ENCODE measurements at places on chromosomes 1 and 21.

DNA sequence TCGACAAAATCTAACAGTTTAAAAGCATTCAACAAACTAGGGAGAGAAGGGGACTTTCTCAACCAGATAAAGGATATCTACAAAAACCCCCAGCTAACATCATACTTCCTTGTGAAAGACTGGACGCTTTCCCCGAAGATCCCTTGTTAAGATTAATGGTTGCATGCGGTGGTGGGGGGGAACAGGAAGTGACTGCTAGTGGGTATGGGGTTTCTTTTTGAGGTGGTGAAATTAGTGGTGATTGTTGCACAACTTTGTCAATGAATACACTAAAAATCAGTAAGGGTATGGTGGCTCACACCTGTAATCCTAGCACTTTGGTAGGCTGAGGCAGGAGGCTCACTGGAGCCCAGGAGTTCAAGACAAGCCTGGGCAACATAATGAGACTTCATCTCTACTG lies 26.9 kb upstream of the EYA3 start:
- DNase-seq, result peak; percentile 96

DNA sequence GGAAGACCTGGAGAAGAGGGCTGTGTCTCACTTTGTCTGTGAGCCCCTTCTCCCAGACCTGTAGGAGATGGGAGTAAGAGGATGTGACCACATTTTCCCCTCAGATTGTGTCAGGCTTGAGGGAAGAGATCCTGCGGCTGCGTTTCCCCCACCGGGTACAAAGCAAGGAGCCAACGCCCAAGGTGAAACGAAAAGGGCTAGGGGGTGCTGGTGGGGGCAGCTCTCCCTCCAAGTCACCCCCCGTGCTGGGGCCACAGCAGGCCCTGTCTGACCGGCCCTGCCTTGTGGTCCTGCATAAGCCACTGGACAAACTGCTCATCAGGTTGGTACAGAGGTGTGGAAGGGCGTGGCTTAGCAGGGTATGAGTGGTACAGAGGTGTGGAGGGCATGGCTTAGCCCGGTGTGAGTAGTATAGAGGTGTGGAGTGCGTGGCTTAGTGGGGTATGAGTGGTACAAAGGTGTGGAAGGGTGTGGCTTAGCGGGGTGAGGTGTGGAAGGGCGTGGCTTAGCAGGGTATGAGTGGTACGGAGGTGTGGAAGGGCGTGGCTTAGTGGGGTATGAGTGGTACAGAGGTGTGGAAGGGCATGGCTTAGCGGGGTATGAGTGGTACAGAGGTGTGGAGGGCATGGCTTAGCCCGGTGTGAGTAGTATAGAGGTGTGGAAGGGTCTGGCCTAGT lies 30.6 kb downstream of the HYI start:
- no peak for DNase-seq

DNA sequence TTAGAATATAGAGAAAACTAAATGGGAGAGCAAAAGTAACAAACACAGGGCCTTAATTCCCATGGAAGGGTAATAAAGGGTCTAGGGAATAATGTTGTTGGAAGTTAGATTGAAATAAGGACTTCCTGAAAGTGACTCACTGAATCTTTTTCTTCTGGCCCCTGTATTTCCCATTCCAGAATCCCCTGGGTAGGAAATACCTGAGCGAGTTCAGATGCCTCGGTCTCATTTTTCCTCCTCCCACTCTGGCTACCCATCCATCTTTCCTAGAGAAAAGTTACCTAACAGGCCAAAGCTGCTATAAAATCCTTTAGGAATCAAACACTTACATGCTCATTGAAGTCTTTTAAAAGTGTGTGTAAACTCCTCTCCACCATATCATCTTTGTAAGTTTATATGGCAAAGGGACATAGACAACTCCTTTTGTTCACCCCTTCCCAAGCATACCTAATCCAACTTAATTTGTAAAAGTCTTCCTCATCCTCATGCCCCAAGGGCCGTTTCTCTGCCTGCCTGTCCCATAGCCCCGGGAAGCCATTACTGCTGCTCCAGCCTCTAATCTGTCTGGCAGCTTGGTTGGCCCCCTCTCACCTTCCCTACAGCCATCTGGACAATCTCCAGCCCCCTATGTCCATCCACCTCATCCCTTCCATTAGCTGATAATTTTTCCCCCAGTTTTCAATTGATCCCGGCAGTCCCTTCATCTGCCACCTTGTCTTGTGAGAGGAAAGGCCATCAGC lies 3.3 kb upstream of the MEF2D start:
- DNase-seq, result no peak

DNA sequence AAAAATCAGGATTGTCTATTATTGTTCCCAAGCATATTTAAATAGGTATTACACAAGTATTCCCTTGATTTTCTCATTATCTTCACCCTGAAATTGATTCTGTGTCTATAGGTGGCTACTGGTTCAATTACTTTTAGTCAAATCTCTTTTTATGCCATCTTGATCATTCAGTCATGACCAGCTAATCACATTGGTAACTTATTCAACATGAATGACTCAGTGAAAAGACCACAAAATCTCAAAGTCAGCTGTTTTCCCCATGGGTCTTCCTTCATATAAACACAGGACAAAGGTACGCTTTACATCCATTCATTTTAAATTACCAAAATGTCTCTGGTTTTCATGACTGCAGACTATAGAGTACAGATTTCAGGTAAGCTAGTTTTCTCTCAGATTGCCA lies 23.7 kb upstream of the NRIP1 start:
- DNase-seq, result no peak

GRCh38 chr1:235515844-235516512 lies 11.7 kb upstream of the B3GALNT2 start:
- no peak for DNase-seq

GRCh38 chr1:193498088-193498655 lies 311.8 kb upstream of the B3GALT2 start:
- DNase-seq, result no peak

DNA sequence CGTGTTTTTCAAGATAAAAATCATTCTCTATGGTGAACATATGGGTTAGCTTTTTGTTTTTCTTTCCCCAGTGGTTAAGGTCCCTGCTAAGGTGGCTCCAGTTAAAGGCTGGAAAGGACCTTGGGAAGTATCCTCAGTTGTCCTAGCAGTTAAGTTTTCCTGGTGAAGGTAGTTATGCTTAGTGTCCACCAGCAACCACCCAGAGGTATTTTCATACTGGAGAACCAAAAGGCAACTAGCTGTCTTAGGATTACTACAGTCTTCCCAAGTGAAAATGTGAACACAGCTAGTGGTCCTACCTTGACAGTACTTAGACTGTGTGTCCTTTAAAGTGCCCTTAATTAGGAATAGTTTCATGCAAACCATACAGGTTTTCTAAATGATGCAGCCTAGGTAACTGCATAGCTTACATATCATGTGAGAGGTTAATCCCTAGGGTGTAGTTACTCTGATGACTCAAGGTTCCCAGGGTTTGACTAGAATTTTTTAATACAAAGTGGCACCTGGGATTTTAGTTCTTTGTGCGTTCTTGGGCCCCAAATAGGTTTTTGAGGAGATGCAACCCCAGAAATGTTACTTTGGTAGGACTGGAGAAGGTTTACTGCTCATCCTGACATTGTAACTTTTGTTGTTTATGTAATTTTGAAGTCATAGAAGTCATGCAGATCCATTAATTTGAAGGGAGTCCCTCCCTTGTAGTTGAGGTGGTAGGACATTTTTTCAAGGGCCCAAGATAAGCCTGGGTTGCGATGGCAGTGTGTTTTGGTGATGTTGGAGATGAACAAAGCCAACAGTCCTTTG lies 36.5 kb downstream of the YY1AP1 start:
- peak; percentile 23 for DNase-seq

GRCh38 chr1:29117381-29117780 lies 6.3 kb downstream of the TMEM200B start:
- DNase-seq, result no peak

- no peak for DNase-seq
Observed at GRCh38 chr1:52233463-52233862, 91.6 kb downstream of the ZFYVE9 start.

GRCh38 chr1:41286486-41286885 lies 44.4 kb upstream of the SCMH1 start:
- no peak for DNase-seq

- DNase-seq, result no peak
Observed at GRCh38 chr1:171221665-171222591, 26.4 kb upstream of the FMO1 start.

- DNase-seq, result no peak
Observed at GRCh38 chr1:178684111-178684510, 40.9 kb upstream of the RALGPS2 start.

GRCh38 chr1:116574581-116575291 lies 3.9 kb upstream of the CD58 start:
- DNase-seq, result peak; percentile 70

GRCh38 chr1:66723985-66724384 lies 28.3 kb upstream of the DYNLT5 start:
- no peak for DNase-seq

DNA sequence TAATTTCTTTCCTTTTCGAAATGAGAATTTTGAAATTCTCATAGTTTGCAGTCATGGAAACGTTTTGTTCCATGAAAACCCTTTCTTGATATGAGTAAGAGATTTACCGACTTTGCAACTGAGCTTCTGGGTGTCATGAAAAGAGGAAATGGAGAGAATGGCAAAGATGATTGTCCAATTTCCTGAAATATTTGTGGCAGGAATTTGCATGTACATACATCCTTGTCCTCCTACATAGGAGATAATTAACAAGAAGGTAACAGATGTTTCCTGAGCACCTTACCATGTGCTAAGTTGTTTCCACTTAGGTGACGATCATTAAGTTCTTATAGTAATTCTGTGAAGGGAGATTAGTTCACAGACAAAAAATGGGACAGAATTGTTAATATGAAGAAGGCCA lies 170.7 kb downstream of the NEGR1 start:
- DNase-seq, result peak; percentile 25

DNA sequence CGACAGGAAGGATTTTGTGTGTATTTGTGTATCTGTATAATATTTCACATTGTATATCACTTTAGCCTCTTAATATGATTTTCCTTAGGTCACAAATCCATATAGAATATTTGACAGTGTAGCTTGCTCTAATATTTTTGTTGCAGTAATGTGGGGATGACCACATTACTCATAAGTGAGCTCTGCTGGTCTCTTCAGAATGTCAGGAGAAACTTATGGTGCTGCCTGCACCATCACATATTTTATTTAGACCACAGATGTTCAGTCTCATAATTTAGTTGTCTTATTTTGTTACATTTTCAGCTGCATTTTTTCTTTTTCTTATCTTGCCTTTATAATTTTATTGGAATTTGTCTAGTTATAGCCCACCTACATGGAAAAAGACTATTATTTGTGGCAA lies 205.3 kb downstream of the PBX1 start:
- DNase-seq, result no peak

DNA sequence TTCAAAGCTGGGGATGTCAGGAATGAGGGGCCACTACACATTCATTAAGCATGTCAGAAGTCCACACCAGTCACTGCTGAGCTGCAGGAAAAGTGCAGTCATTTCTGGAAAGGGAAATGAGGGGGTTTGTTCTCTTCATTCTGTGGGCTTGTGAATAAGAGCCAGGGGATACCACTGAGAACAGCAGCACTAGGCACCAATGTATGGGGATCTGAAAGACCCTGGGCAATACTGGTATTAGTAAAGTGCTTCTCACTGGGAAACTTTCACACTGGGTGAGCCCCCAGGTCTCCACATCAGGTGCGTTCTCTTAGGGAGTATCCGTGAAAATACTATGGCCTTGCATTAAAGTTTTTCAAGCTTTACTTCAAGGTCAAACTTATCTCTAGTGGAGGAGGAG lies 49.9 kb downstream of the TGFB2 start:
- no peak for DNase-seq

GRCh38 chr1:54379555-54380289 lies 26.5 kb downstream of the SSBP3 start:
- no peak for DNase-seq

- no peak for DNase-seq
Observed at GRCh38 chr1:204650911-204651570, 34.5 kb downstream of the LRRN2 start.

GRCh38 chr1:164382384-164382783 lies 176.6 kb upstream of the PBX1 start:
- no peak for DNase-seq

DNA sequence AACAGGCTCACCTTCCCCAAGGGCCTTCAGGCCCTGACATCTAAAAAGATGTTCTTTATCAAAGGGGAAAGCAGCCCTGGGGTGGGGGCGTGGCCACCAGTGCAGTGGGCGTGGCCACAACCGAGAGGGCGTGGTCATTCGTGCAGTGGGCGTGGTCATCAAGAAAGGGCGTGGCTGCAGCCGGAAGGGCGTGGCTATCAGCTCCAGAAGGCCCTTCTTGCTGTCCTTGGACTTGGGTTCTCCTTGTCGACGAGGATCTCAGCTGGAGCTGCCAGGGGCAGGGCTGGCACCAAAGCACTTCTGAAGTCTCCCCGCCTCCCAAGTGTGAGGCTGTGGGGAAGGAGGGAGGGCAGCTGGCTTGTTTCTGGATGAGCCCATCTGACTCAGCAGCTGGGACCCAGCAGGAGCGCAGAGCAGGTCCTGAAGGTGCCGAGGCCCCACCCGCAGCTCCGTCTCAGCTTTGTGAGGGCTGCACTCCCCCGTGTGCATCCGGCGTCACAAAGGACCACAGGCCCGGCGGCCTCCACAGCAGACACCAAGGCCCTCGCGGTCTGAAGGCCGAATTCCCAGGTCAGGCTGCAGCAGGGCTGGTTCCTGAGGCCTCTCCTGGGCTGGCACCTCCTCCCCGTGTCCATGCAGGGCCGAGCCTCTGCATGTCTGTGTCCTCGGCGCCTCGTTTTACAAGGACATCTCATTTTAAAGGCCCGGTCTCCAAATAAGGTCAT lies 12.8 kb downstream of the PDE9A start:
- DNase-seq, result no peak

Data from NB4 (cell line).